NCI-H187 treated with DMSO at 0.1 percent for 48 hours (cell line): ENCODE measurements at places on chromosomes 16 and 17.
A peak's percentile ranks its signal among the peaks of the same experiment; 100 is the strongest.

DNA sequence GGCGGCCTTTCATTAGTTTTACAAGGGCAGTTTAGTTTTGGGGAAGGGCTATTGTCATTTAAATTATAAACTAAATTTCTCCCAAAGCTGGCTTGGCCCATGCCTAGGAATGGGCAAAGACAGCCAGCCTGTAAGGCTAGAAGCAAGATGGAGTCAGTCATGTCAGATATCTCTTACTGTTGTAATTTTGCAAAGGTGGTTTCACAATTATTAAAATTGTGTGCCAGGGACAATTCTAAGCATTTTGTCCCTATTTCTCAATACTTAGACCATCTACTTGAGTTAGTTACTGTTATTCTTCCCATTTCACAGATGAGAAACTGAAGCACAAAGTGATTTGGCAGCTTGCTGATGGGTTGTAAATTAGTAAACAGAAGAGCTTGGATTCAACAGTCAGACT is 467.7 kb upstream of the GOT2 start:
- no peak for DNase-seq

- DNase-seq: no peak
Measured at GRCh38 chr17:76883744-76884525, 15.7 kb downstream of the MGAT5B start.

- DNase-seq: no peak
Measured at GRCh38 chr17:15340966-15341365, 431 bp downstream of the TEKT3 start.

- no peak for DNase-seq
Measured at GRCh38 chr17:72430611-72431432, 310.0 kb downstream of the SOX9 start.

DNA sequence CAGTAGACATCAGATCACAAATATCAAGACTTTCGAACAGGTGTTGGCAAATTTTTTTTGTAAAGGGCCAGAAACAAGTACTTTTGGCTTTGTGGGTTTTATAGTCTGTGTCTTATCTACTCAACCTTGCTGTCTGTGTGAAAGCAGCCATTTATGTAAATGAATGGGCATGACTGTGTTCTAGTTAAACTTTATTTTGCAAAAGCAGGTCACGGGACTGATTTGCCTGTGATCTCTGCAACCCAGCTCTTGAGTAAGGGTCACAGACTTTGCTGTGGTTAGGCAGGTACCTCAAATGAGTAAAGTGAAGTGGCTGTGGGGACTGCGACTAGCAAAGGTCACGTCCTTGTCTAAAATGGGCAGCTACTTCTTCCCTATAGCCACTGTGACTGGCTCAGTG is 136.5 kb downstream of the FTO start:
- DNase-seq: no peak

GRCh38 chr16:7650431-7650830 is 317.8 kb downstream of the RBFOX1 start:
- DNase-seq: no peak

- DNase-seq: no peak
Measured at GRCh38 chr16:47059991-47060390, 83.8 kb downstream of the NETO2 start.

- DNase-seq: no peak
Measured at GRCh38 chr17:31595666-31596381, 204.3 kb downstream of the RAB11FIP4 start.

- DNase-seq: no peak
Measured at GRCh38 chr16:47724115-47724785, 263.1 kb downstream of the PHKB start.

DNA sequence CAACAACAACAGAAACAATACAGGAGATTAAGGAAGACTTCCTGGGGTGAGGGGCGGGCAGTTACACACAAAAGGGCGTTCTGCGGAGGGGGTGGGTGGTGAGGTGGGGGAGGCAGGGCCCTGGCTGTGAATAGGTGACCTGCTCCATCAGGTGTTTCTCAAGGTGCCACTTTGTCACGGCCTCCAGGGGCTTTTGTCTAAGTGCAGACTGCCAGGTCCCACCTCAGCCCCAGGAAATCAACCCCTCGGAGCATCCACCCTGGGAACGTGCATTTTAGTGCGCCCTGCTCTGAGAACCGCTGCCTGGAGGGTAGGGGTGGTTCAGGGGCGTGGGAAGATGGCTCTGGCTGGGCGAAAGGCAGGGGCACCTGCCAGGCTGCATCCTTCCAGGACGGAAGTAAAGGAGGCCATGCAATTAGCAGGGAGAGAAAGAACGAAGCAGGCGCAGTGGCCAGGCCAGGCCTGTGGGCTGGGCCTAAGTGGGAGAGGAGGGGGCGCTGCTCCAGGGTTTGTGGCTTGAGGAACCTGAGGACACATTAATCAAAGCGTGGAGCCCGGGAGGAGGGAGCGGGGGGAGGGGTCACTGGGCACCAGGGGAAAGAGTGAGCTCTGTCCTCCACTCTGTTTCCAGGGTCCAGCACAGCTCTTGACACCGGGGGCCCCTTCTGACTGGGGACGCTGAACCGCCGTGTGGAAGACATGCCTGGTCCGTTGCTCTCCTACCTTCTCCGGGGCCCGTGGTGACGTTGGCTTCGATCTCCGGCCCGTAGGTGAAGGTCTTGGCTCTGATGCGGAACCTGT is 49.4 kb upstream of the CDC42EP4 start:
- no peak for DNase-seq

- no peak for DNase-seq
Measured at GRCh38 chr17:49789243-49789578, 730 bp downstream of the KAT7 start.

- no peak for DNase-seq
Measured at GRCh38 chr16:29676989-29677785, 1.8 kb upstream of the QPRT start.

DNA sequence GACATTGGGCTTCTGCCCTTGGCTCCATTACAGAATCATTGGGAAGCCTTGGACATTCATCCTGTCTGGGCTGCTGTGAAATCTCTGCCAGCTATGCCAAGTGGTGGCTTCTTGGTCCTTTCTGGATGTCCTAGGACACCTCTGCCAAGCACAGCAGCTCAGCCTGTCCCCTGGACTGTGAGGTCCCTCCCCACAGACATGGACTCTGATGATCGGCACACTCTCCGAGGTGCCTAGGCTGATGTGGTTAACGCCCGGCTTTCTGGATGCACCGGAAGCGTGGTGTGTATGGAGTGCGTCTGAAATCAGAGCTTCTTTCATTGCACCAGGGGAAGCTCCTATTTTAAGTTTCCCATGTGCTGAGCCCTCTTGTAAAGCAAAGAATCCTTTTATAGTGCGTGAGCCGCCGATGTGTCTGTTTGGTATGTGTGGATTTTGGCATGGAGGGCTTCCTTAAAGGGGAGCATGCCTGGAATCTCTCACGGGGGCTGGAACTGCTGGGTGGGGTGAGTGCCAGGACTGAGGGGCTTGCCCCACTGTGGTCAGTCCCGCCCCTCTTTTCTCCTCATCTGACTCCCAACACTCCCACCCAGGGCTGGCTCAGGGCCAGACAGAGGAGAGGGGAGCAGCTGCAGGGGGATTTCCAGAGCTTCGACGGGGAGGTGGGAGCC is 7.0 kb upstream of the ARHGAP23 start:
- no peak for DNase-seq

- DNase-seq: no peak
Measured at GRCh38 chr17:49577963-49578362, 2.3 kb downstream of the NXPH3 start.

- no peak for DNase-seq
Measured at GRCh38 chr16:48231727-48232492, 12.2 kb upstream of the LONP2 start.

GRCh38 chr17:4833941-4834680 is 971 bp downstream of the MINK1 start:
- DNase-seq: no peak

DNA sequence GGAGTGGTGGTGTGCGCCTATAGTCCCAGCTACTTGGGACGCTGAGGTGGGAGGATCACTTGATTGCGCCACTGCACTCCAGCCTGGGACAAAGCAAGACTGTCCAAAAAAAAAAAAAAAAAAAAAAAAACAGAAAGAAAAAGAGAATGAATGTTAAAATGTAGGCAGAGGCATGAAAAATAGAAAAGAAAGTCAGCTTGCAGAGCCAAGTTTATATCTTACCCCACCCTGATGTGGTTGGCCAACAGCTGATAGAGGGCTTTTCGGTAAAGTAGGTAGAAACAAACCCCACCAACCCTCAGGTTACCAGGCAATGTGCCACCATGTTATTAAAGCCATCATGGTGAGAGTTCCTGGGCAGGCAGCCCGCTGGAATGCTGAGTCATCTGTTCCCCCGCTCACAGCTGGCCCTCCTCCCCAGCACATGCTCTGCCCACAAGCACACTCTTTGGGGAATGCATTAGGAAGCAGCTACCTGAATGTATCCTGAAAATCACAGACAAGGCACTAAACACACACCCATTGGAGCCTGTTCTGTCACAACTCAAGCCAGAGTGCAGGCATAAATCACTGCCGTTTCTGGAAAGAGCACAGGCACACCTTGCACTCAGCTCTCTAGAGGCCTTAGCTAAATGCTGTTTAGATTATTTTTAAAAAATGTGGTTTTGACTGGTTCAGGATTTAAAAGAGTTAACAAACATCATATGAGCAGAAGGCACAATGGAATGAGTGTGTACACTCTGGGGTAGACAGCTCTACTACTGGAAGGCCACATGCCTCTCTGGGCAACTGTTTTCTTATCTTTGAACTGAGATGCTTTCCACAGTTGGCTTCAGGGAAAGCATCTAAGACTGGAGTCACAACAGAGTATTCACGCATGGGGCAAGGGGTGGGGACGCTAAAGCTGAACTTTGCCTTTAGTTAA is 128.5 kb downstream of the PARN start:
- DNase-seq: peak; percentile 5

DNA sequence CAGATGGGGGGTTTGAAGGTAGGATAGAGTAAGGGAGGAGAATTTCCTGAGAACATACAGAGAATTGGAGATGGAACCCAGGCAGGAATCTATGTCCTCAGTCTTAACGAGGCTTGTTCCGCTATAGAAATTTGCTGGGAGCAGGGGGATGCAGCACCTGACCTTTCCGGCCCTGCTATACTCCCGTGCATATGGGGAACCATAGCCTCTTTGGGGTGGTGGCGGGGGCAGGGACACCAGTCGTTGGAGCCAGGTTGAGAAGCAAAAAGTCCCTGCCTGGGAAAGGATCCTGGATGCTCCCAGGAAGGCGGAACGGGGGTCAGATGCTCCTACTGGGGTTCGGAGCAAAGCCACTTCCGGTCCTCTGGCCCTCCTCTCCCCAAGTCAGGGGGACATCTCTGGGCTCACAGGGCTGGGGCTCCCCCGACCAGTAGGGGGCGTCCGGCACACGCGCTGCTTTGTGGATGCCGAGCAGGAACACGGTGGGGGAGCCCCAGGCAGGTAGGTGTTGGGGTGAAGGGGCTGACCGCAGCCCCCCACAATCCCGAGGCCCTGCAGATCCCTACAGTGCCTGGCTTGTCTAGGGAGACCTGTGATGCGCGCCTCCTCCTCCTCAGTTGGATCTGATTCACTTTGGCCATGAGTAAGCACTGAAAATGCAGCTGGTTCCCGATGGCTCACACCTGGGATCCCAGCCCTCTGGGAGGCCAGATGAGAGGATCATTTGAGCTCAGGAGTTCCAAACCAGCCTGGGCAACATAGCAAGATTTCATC is 15.5 kb upstream of the TFAP4 start:
- no peak for DNase-seq

GRCh38 chr17:67506966-67507365 is 129.9 kb downstream of the PITPNC1 start:
- no peak for DNase-seq

DNA sequence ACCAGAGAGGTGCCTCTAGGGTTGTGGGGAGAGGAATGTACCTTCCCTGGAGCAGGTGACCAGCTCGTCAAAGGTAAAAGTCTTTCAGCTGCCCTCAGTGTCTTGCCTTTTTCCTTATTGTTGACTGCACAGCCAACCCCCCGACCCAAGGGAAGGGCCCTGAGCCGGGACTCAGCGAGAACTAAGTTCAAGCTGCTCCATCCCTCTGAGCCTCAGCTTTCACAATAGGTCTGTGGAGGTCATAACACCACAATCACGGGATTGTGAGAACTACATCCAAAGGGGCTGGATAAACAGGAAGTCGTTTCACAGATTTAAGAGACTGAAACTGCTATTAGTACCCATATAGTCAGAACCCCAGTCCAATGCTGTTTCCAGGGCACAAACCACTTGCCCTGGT is 2.6 kb upstream of the KRT36 start:
- DNase-seq: no peak

DNA sequence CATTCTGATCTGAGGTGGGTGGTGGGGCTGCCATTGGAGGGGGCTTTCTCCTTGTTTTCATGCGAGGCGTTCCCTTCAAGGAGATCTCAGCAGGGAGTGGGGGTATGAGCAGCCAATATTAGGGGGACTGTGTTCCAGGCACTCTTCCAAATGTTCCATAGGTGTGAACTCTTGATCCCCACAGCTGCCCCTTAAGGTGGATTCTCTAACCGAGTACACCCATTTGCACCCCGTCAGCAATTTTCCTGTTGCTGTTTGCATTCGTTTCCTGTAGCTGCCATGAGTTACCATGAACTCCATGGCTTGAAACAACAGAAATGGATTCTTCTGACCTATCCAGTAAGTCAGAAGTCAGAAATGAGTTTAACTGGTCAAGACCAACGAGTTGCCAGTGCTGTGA is 3.7 kb upstream of the PRR15L start:
- no peak for DNase-seq

DNA sequence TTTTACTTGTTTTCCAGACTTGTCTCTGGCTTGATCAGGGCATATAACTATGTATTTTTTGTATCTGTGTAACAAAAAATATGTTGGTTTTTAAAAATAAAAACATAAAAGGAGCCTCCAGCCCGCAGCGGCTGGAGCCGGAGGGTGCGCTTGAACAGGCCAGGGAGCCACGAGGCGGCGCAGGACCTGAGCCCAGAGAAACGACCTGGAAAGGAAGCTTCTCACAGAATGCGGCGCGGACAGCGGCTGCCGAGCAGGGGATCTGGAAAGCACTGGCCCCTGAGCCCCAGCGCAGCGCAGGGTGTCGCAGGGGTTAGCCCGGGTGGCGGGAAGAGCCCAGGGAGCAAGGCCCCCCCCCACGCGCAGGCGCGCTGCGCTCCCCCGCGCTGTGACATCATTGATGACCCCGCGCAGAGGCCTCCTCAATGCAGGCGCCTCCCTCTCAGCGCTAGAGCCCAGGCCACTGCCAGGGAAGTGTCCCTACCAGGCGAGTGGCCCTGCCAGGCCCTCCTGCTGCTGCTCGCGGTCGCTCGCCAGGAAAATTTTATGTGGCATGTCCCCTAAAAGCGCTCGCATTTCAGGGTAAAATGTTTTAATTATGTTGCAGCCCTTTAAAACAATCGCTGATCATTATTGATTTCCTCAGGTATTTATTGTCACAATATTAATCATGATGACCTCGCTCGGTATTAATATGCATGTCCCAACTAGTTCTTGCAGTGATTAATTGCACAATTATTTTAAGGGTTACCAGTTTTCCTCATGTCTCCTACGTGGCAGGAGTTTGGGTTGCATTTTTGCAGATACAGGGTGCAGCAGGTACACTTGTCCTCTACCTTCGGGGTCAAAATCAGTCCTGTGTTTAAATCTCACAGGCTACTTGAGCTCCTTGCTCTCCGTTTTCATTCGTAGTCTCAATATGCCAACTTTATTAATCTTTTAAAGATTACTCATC is 134.2 kb downstream of the USP22 start:
- DNase-seq: no peak
